ENCODE measurements at places on chromosomes 2 and 18.

DNA sequence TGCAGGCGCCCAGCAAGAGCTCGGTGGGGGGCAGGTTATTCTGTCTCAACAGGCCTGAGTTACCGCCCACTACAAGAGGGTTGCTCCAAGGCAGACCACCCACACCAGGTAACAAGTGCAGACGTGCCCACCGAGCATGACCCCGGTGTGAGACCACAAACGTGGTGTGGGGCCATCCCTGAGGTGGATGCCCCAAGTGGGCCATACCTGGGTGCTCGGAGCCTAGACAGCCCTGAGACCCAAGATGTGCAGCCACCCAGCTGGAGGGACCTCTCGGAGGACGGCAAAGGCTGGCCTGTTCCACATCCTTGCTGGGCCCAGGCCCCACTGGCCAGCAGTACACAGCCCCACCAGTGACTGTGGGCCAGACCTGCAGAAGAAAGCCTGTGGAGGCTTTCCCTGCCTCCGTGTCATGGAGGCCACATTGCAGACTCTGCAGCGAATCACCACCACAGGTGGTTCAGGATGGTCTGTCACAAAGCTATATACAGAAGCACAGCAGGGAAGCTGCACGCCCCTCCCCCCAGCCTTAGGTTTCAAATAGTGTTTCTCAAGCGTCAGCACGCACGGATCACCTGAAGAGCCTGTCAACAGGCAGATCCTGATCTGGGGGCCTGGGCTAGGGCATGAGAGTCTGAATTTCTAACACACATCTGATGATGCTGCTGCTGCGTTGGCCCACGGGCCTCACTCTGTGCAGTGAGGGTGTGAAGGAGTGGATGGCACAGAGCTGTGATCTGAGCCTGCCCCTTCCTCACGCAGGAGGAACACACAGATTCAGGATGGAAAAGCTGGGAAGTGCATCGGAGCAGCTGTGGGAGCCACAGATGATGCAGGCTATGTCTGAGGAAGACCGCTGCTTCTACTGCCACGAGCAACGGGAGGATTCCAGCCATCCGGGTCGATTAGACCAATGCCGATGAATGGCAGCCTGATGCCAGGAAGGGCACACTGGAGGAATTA is 96.8 kb downstream of the UXS1 start:
- no peak for DNase-seq

DNA sequence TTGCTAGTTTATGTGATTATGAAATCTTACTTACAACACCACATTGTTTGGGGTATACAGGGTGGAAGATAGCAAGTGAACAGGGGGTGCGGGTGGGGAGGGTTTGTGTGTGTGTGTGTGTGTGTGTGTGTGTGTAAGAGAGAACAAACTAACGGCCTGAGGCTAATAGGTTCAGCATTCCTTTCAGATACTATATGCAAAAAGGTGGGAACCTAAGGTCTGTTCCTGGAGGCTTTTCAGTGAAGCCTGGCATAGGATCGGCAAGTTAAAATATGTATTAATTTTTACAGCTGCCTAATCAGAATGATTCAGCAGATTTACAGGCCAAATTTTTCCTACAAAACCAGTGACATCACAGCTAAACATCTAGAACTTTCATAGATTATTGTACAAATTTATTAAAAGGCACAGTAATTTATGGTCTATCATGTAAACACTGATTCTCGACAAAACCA is 7.6 kb upstream of the SPDYA start:
- DNase-seq, result no peak

DNA sequence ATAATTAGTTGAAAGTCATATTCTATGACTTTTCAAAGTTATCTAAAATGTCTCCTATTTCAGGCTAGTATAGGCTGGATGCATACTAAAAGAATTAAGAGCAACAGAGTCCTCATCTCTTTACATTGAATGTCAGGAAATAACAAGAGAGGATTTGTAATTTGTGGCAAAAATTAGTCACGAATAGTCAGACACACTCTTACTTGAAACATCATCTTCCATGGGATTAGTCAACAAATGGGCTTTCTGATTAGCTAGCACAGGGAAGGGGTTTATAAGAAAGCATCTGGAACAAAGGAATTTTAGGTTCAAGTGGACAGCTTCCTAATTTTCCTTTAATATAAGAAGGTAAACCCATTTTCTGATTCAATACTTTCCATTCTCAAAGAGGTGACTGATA is 330.3 kb upstream of the MEX3C start:
- no peak for DNase-seq

- no peak for DNase-seq
Measured at GRCh38 chr2:19837235-19837766, 64.5 kb downstream of the TTC32 start.

GRCh38 chr2:207884127-207884526 is 114.4 kb upstream of the FZD5 start:
- DNase-seq, result no peak

- no peak for DNase-seq
Measured at GRCh38 chr2:234633581-234634230, 136.8 kb upstream of the ARL4C start.

DNA sequence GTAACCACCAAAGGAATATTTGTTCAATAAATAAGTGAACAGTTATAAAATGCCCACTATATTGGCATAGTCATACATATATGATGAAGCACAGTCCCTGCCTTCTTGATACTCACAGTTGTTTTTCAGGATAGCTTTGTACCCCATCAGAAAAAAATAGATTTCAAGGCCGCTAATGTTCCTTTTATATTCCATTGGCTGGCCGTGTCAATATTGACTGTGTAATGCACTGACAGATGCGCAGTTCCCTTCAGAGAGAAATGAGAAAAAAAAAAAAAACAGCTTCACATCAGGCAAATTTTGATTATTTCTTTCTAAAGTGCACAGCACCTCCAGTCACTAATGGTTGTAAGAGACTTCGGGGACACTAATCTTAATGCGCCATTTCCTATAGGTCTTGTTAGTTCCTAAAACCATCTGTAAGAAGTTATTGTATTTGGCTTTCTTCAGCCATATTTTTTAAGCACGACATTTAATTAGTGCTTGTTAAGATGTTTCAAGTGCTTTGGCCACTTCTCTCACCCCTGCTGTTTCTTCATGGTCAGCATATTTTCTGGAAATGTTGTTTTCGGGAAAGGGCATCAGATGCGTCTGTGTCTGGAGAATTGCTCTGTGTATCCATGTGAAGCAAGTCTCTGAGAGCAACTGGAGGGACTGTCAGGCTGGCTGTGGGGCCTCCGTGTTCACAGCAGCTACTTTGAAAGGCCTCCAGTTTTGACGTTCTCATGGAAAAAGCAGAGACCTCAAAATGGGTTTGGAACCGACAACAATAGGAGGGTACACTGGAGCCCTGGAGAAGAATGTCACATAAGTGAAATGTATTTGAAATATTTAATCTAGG is 378.3 kb downstream of the MTX2 start:
- no peak for DNase-seq

DNA sequence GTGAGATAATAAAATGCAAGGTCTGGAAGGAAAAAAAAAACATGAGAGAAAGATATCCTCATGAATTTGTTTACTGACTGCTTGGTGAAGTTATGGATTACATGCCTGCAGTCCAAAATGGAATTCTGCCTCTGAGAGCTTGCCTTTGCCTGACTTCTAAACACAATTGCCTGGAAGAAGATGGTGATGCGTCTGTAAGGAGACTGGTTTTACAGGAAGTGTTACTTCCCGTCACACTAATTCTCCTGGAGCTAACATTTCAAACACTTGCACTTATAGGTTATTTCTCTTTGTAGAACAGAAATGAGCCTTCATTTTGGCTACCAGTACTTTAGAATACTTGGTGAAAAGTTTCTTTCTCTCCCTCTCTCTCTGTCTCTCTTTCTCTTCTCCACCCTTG is 884.3 kb downstream of the TSN start:
- no peak for DNase-seq

GRCh38 chr2:14843507-14844204 is 211.1 kb downstream of the LRATD1 start:
- DNase-seq, result no peak

- peak; percentile 72 for DNase-seq
Measured at GRCh38 chr2:235168174-235168979, 216.6 kb downstream of the SH3BP4 start.

DNA sequence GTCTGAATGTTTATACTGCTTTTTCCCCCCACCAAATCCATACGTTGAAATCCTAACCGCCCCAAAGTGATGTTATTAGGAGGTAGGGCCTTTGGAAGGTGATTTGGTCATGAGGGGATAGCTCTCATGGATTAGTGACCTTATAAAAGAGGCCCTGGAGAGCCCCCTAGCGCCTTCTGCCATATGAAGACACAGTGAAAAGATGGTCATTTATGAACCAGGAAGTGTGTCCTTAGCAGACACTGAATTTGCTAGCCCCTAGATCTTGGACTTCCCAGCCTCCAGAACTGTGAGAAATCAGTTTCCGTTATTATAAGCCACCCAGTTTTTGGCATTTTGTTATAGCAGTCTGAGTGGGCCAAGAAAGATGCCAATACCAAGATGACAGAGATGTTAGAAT is 7.2 kb upstream of the TSN start:
- no peak for DNase-seq

- DNase-seq, result no peak
Measured at GRCh38 chr18:41170346-41170745, 784.7 kb upstream of the PIK3C3 start.

GRCh38 chr2:53006980-53007379 is 760.6 kb upstream of the CHAC2 start:
- no peak for DNase-seq

DNA sequence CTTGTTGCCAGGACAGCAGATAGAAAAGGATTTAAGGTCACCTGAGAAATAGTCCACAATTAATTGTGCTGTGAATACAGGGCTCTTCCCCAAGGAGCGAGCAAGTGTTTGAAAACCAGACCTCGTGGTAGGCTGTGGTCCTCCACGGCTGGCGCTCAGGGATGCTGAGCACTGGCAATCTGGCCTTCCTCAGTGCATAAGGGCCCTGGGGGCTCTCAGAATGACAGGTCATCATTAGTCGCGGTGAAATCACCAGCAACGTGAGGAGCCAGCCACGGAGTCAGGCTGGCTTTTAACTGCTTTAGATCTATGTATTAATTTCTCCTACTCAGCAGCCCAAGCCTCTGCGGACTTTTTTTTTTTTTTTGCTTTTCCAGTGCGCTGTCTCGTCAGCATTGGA is 148.5 kb downstream of the FHOD3 start:
- no peak for DNase-seq

DNA sequence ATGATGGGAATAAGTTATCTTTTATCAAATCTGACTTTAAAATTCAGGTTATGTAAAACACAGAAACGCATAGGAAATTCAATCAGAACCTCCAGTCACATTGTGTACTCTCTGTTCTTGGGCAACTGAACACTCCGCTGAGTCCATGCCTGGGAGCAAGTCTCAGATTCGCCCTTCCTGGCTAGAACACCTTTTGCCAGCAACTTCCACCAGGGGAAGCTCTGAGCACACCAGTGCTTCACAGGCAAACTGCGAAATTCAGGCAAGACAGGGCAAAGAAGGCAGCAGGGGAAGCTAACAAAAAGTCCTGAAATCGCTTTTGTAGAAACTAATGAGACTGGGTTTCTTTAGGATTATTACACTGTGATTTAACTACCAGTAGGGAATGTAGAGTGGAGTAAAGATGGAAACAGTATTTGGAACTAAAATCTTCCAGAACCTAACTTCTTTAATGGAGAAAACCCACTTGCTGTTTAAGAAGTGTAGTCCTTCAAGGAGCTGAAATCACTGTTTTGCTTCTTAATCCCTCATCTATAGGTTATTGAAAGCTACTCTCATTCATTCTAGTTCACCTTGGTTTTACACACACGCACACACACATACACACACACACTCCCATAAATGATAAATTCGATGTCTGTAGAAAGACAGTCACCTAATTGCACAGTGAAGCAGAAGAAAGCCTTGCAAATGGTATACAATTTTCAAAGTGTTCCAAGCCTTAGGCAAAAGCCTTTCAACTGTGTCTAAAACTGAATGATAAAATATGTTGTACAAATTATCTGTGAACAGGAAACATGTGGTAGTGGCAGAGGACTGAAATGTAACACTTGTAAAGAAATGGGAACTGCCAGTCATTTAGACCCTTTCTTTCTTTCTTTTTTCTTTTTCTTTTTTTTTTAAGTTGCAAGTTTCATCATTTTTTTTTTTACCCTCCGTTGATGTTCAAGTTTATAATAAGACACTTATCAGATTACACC is 214.5 kb downstream of the TMEM182 start:
- peak; percentile 22 for DNase-seq

DNA sequence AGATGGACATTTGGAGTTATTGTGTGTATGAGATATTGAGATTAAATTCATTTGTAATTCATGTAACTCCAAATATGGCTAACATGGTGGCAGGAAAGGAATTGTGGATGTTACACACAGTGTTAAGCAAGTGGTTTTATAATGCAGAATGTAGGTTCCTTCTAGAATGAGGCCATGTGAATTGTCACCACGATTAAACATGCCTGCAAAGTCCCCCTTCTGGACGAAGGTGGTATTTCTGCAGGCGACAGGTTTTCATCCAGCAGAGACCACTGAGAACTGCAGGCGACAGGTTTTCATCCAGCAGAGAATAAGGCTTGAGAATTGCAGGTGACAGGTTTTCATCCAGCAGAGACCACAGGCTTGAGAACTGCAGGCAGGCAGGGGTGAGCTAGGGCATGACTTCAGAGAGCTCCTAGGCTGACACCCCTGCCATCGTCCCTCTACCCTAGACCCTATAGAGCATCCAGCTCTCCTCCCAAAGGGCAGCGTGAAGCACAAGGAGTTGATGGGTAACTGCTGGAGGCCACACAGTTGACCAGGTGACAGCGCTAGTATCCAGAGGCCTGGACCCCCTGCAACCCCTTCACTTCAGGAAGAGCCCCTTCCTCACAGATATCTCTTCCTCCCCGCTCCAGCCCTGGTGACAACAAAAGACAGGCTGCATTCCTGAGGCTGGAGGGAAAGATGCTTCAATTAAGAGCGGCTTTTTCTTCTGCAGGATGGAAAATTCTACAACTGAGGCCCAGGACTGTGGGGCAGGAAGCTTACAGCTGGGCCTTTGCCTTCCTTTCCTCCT is 175.8 kb downstream of the LOXHD1 start:
- DNase-seq, result no peak

- no peak for DNase-seq
Measured at GRCh38 chr2:88808083-88808482, 116.6 kb downstream of the RPIA start.

DNA sequence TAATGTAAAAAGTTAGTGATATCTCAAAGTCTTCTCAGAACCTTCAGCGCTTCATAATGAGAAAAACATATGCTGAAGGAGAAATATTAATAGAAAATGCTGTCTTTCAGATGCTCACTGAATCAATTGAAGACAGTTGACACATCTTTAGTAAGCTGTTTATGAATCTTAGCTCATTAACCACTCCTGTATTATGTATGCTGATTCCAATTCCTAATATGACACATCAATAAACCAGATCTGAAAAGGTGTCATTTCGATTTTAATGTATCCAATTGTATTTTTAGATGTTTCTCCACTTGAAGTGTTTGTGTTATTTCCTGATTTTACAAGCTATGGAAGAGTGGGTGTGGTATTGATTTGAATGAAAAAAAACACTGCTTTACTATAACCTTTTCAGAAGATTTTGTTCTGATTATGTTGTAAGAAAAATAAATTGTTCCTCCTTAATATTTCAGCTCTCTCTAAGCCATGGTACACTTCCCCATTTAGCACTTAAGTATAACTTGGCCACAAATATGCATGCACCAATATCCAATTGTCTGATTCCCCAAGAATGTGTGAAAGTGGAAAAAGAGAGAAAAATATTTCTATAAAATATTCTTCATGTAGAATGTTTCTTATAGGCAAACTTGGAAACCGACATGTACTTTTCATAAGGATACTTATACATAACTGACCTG is 569.8 kb downstream of the ARHGAP15 start:
- DNase-seq, result no peak

- DNase-seq, result no peak
Measured at GRCh38 chr2:69683170-69683971, 39.8 kb upstream of the AAK1 start.

- DNase-seq, result peak; percentile 81
Measured at GRCh38 chr2:14907014-14907612, 274.6 kb downstream of the LRATD1 start.

All from NCI-H524 treated with DMSO at 0.1 percent for 48 hours (cell line).